ENCODE measurements at places on chromosomes 5 and 9.

GRCh38 chr9:68705531-68706362 is 707 bp downstream of the PIP5K1B start:
- DNase-seq = no peak

GRCh38 chr5:13328316-13328715 is 616.2 kb downstream of the DNAH5 start:
- DNase-seq = no peak

- no peak for DNase-seq
These were observed 101.3 kb downstream of the C9orf152 start for GRCh38 chr9:110106661-110107060.

- no peak for DNase-seq
These were observed 79.5 kb upstream of the MSX2 start for GRCh38 chr5:174644923-174645322.

- no peak for DNase-seq
These were observed 35.2 kb downstream of the LMNB1 start for GRCh38 chr5:126812199-126812570.

- no peak for DNase-seq
These were observed 79.4 kb downstream of the SLC1A3 start for GRCh38 chr5:36685631-36686288.

DNA sequence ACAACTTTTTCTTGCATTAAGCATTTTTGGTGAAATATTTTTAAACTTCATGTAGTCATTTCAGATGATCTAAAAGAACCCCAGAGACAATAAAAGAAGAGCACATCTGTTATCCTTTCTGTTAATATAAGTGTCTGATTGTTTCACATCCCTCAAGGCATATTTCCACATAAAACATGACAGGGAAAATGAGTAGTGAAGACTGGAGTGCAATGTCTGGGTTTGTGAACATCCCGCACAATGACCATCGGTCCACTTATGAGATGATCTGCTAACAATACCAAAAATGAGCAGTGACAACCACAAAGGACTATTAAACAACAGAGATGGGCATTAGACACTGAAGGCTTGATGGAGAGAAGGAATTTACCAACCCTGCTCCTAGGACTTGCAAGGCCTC is 209.1 kb downstream of the NR2F1-AS1 start:
- DNase-seq = no peak

GRCh38 chr5:1436036-1436435 is 9.2 kb downstream of the SLC6A3 start:
- no peak for DNase-seq

DNA sequence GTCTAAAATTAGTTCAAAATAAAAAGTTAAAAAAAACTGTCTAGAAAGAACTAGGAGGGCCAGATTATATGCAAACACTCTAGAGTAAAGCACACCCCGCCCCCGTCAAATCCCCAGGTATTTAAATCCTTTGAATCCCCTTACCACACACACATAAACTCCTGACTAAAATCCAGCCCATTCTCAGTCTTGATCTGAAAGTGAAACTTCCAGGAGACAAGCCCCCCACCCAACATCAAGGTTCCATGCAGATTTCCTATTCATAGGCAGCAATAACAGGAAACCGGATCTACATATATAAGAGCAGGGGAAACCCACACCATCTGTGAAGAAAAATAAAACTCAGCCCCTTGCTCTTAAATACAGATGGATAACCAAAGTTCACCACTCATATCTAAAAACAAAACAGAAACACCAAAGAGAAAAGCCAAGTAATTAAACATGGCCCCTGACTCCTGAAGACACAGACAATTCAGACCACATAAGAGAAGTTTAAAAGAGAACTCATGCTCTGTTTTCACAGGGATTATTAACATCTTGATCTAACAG is 42.3 kb downstream of the MARCHF3 start:
- DNase-seq = no peak

DNA sequence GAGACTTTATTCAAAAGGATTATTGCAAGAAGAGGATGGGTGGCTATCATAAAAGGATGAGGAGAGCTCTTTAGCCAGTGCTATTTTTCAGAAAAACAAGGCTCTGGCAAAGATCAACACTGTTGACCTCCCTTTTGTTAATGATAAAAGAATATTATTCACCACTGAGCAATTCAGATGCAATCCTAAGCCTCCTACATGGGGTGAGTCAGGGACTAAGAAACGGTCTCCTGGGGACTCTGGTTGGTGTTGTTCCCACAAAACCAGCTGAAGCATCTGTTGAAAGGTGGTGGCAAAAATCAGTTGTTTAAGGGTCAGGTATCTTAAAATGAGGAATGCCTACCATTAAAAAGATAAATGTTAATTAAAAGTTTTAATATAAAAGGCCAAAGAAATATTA is 7.7 kb upstream of the GCNT1 start:
- no peak for DNase-seq

GRCh38 chr5:131952301-131952857 is 6.9 kb upstream of the MEIKIN start:
- no peak for DNase-seq

DNA sequence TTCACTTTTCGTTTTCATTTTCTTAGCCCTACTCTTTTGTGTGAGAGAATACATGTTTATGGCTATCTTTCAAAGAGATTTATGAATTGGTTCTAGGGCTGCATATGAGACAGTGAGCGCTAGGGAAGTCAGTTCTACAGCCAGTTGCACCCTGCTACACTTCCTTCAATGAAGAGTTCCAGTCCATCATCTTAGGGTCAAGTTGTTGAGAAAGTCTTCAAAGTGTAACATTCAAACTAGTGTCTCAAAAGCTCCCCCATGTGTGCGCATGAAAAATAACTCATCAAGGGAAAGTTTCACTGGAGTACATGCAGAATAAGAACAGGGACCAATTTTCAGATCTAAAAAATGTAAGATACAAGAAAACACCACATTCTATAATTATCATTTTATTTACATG is 317.2 kb downstream of the DEPDC1B start:
- no peak for DNase-seq

GRCh38 chr9:107730666-107731065 is 241.1 kb upstream of the KLF4 start:
- DNase-seq = no peak

DNA sequence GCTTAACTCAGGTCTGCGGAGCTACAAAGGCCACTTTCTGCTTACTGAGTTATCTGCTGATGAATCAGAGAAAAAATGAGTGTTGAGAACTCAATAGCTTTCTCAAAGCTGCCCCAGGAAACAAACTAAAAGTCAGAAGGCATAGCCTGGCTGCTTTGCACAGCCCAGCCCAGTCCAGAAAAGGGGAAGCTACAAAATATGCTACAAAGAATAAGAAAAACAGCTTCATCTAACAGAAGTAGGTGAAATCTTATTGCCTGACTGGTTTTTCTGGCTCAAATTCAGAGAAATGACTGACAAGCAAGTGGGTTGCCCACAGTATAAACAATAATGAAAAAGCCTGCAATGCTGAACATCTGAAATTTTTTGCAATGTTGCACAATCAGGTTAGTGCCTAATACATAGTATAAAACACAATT is 156.2 kb downstream of the PPP2R2B start:
- DNase-seq = no peak

GRCh38 chr9:10172476-10172875 is 440.3 kb downstream of the PTPRD start:
- no peak for DNase-seq

- DNase-seq = no peak
These were observed 235.3 kb downstream of the GABRB2 start for GRCh38 chr5:161311146-161311708.

- DNase-seq = no peak
These were observed 239.1 kb downstream of the ELAVL2 start for GRCh38 chr9:23586906-23587305.

DNA sequence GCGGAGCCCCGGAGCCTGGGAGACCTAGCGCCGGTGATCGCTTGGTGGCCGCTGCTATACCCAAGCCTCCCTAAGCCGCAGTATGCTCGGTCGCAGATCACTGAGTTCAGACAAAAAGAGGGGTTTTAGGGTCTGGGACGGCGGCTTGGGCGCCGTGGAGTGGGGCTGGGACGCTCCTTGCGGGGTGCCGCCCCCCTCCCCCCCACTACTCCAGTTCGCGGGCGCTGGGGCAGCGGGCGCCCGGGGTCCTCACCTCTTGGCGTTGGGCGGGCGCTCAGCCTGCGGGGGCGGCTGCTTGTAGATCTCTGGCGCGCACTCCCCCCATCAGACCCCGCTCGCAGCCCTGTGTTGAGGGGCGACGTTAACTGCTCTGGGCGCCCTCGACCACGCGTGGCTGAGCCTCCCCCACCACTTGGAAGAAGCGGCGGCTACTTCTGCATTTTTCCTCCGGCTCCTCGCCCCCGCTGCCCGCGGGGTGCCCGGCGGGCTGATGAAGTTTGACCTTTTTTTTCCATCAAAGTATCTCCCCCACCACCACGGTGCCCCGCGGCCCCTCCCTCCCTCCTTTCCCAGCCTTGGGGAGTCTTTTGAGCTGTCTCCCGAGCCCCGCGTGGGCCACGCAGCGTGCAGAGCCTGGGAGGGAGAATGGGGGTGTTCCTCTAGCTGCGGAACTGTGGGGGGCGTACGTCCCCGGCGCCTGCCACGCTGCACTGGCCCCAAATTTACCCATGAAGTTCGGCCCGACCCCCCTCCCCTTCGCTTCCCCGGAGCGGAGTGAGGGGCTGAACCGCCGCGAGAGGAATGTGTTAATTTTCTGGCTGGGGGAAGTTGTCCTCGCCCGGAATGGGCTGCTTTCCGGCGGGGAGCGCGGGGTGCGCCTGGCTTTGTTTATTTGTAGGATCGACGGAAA is 1.2 kb downstream of the CXXC5 start:
- DNase-seq = no peak

DNA sequence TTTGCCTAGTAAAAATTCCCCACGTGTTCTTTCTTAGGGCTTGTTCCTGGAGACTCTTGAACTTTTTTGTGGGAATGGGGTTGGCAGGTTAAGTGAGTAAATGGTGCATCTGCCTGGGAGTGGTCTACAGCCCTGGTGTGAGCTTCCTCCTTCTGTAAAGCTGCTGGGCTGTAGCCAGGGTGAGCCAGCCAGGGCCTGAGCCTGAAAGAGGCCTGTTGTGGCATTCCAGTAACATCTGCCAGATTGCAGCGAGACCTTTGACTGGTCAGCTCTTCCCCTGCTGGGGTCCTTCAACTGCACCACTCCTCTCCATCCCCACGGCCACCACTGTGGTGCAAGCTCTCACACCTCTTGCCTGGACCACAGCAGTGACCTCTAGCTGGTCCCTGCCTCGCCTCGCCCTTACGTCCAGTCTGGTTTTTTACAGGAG is 47.5 kb downstream of the SLC22A5 start:
- DNase-seq = no peak

DNA sequence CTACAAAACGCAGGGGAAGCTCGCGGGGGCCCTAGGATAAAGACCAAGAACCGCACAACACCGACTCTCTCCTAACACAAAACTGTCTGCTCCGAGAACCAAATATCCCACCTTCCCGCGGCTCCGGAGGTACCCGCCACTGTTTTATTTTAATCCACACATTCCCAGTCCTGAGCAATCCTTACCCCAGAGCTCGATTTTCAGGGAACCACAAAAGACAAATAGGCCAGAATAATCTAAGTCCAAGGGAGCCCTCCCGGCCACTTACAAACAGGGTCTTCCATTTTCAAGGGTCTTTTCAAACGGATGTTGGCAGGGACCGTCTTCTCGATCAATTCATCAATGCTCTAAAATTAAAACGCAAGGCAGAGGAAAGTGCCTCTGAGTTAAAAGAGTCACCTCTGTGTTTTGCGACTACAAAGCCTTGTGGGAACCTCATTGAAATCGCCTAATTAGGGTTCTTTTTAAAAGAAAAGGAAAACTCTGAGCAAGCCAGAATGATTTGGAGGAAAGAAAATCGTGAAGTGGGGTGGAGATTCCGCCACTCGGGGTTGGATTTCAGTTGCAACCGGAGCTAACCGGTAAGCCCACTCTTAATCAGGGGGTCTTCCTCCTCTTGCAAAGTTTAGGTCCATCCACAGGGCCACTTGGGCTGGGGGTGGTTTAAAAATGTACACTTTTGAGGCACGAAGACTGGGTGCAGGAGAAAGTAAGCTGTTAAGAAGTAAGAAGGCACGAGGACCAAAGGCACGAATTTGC is 1.0 kb downstream of the GLDC start:
- no peak for DNase-seq

- DNase-seq = no peak
These were observed 50.0 kb downstream of the CAMSAP1 start for GRCh38 chr9:135857371-135857786.

DNA sequence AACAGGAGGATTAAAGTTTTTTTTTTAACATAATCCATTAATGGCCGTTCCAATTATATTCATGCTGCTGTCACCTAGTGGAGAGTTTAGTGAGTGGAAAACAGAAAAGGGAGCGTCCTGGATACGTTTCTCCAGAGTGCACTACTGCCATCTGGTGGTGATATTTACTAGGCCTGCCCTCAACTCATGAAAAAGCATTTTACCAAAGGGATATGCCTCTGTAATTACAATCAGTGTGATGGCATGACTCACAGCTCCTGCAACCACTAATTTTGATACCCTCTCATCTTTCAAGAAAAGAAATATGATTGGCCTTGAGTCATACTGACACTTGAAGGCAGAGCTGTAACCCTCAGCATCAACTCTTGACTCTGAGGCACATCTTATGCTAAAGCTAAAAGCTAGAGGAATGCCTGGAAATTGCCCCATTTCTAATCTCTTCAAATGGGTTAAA is 20.1 kb downstream of the MINAR2 start:
- peak; percentile 34 for DNase-seq

- DNase-seq = no peak
These were observed 15.1 kb downstream of the SLCO6A1 start for GRCh38 chr5:102483736-102484135.

DNA sequence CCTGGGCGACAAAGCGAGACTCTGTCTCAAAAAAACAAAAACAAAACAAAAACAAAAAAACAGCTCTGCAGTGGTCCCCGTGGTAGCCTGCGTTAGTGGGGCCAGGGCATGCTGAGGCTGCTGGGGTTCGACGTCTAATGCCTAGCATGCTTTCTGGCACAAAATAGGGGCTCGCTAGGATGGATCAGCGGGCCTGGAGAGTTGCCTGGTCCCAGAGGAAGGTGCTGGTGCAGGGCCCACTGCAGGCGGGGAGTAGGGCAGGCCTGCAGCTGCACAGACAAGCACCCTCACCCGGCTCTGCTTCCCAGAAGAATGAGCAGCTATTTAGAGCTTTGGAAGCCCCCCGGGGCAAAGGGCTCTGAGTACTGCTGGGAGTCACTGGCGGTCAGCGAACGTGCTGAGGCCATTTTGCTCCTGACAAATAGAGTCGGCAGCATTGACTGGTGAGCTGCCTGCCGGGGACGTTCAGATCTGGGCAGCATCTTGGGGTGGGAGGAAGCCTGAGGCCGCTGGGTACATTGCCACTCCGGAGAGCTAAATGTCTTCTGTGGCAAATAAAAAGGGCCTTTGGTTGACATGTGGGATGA is 126.7 kb downstream of the OLFM1 start:
- DNase-seq = no peak

DNA sequence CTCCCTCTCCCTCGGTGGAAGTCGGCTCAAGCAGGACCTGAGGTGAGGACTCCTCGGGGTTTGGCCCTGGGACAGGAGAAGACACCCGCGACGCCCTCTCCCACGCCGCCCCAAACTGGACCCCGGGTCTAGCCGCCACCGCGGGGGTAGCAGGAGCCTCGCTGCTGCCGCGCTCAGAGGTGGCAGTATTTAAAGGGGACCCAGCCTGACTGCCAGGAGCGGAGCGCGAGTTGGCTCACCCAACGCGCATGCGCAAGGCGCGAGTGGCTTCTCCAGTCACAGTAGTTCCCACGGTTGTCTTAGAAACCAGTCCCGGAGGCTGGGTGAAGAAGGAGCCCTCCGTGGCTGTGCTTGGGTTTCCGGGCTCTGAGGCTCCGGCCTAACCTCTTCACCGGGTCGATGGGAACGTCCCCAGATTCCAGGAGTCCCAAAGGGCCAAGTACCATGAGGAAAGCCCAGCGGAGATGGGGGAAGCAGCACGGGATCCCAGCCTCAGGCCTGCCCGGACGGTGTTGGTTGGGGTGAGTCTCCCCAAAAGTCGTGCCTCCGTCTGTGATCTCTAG is 477.8 kb downstream of the SPATA31A7 start:
- DNase-seq = no peak
